ENCODE measurements at places on chromosomes 4 and X.

GRCh38 chrX:48474127-48474526 is 1.9 kb upstream of the FTSJ1 start:
- no peak for DNase-seq

GRCh38 chr4:14336656-14337055 is 665.6 kb upstream of the CPEB2 start:
- DNase-seq: no peak

DNA sequence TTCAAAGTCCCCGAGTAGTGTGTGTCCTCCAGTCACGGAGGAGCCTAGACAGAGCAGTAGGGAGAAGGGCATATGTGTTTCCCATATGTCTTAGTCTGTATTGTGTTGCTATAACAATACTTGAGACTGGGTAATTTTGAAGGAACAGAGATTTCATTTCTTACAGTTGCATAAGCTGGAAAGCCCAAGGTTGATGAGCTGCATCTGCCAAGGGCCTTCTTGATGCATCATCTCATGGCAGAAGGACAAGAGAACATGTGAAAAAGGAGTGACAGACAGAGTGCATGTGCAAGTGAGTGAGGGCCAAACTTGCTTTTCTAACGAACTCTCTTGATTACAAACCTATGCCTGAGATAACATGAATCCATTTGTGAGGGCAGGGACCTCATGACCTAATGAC is 243.4 kb downstream of the ARHGAP10 start:
- no peak for DNase-seq

DNA sequence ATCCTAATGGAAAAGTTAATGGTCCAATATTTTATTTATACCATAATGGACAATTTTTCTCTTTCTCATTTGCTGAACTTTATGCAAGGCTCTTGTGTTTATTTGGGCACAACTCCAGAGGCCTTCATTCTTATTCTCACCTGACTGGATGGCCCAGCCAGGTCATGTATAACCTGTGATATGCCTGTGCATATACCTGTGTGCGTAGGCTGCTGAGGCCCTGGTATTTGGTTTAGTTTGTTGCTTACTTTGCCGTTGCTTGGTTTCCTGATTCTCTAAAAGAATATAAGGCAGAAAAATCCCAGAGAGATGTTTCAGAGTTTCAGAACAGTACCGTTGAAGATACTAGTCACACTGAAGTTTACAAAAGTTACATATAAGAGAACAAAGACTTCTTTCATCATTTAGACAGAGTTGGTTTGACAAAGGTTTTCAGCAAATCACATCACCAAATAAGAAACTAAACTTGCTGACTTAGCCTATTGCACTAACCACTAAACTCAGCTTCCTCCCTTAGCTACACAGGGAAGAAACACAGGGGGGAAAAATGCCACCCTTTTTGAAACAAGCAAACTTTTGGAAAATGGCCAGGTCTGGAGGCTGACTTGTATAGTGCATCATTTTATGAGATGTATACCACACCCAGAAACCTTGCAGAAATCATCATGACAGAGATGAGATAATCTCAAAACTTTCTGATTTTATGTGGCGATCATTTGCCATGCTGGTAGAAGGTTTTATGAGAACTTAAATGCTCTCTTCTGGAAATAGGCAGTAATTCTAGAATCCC is 248.5 kb downstream of the GRIA3 start:
- no peak for DNase-seq

DNA sequence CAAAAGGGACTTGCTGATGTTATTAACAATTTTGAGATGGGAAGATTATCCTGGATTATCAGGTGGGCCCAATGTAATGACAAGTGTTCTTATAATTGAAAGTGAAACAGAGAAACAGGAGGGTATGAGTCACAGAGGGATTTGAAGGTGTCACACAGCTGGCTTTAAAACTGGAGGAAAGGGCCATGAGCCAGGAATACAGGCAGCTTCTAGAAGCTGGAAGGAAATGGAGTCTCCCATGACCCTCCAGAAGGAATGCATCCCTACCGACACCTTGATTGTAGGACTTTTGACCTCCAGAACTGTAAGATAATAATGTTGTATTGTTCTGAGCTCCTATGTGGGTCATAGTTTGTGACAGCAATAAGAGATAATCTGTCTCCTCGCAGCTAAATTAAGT is 98.0 kb upstream of the STIM2 start:
- no peak for DNase-seq

DNA sequence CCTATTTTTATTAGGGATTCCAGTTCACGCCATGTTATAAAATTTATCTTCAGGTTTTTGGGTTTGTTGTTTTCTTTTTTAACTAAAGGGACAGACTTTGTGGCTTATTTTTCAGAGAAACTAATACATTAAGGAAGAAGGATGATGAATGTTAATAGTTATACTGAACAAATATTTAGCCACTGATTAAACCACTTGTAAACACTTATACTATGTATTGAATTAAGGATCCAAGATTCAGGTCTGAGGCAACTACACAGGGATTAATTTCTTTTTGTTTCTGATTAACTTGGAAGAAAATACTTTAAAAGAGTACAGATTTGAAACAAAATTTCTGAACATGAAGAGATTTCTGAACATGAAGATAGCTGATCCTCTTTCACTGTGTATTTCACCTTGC is 82.8 kb upstream of the NAP1L5 start:
- DNase-seq: no peak
